Ammon's horn (tissue), 1 donor: ENCODE measurements at places on chromosomes 2 and 18.

- no peak for DNase-seq
Observed at GRCh38 chr2:169709981-169710380, 15.7 kb downstream of the PHOSPHO2 start.

- peak; percentile 77 for DNase-seq
Observed at GRCh38 chr2:85924522-85924921, 35.7 kb upstream of the ST3GAL5 start.

DNA sequence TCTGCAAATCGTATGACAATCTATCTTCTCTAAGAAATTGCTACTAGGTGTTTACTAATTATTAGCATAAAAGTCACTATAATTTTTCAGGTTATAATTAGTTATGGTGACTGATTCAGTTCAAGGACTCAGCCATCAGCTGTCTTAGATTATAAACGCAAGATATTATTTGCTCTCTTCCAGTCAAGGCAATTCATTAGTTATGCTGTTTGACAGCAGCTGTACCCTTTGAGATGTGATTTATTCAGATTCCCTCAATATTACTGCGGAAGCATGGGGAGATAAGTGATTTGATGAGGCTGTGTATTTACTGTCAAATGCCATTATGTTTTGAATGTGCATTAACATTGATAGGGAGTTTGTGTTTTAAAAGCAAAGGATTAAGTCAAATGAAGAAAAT, 558.9 kb upstream of the FSIP2 start:
- DNase-seq: no peak

- DNase-seq: no peak
Observed at GRCh38 chr2:20425371-20425881, 21.4 kb upstream of the RHOB start.

DNA sequence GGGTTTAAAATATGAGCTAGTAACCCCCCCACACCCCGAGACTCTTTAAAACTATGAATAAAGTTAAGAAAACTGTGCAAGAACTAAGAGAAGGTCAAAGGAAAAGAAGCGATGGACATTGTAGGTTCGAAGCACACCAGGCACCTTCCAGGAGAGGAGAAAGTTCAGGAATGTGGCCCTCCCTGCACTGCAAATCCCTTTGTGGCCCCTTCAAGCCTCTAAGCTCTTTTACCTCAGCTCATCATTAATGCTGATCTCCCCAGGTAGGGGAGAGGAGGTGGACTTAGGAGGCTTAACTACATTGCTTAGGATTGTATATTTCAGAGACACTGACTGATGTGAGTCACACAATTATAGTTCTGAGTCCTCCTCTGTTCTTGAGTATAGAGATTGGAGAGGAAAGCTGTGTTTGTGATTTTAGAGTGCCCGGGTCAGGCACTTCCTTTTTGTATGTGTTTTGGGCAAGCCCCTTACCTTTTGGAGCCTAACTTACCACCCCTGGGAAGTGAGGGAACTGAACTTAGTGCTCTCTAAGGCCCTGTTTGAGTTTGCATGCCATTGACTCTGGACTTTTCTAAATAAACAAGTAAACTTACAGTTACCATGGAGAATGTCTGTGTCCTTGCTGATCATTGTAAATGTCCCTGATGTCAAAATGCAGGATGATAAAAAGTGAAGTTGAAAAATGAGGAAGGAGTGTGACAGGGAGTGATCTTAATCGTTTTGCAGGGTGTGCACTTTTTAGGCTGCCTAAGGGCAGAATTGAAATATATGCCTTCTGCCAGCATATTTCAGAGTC, 140.8 kb upstream of the ZEB2 start:
- peak; percentile 19 for DNase-seq

DNA sequence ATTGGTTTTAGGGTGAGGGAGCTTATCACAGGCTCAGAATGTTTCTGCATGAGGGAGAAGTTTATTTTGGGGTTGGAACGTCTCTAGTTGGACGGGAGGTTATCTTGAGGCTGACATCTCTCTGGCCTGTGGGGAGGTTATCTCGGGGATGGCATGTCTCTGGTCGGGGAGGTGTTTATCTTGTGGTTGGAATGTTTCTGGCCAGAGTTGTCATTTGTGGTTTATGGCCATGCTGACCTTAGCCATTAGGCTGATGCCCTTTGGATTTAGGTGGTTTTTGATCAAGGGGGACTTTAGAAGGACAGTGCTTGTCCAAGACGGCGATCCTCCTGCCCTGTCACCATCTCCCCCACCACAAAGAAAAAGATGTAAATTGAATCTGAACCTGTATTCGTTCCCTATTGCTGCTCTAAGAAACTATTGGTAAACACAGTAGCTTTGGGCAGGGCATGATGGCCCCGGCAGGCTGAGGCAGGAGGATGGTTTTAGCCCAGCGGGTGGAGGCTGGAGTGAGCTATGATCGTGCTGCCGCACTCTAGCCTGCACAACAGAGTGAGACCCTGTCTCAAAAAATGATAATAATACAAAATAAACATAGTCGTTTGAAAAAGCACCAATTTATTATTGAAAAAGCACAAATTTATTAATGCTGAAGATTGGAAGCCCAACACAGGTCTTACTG, 17.8 kb upstream of the MPPE1 start:
- no peak for DNase-seq

- no peak for DNase-seq
Observed at GRCh38 chr2:155997538-155997937, 335.0 kb downstream of the NR4A2 start.

GRCh38 chr2:52074130-52074719, 1042.3 kb upstream of the NRXN1 start:
- no peak for DNase-seq

DNA sequence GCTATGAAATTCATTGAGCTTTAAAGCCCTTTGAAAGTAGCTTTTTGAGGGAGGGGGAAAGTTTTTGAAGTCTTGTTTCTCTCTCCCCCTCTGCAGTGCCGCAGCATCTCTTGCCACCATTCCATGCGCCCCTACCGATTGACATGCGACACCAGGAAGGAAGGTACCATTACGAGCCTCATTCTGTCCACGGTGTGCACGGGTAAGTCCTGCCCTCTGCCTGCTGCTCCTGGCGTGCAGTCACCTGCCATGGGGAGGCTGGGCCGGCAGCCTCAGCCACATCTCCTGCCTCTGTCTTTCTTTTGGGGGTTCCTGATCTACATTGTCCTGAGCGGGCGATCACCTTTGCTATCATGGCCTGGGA, 191.6 kb downstream of the GLI2 start:
- no peak for DNase-seq

GRCh38 chr18:79963658-79964329, 649 bp upstream of the HSBP1L1 start:
- DNase-seq: no peak

DNA sequence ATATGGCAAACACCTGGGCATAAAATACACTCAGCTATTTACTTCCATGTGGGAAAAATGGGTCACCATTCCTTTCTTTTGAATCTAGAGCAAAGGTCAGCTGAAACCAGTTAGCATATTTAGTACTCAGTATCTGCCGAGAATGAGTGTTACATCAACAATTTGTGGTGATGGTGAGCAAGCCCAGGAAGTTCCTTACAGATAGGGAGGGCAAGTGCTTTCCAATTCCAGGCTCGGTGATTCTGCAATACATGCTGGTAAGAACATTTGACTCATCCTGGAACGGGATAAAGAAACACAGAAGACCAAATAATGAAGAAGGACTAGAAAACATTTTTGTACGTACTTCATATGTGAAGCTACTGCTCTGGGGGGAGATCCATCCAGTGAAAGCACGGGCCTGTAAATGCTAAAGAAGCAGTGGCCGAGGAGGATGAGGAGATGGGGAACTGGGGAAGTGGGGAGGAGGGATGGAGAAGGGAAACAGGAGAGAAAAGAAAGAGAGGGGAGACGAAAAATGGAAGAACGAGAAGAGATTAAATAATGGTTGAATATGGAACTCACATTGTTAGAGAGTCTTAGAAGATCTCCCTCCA, 251.9 kb downstream of the TTC32 start:
- no peak for DNase-seq

GRCh38 chr18:26003817-26004216, 86.6 kb downstream of the SS18 start:
- no peak for DNase-seq

DNA sequence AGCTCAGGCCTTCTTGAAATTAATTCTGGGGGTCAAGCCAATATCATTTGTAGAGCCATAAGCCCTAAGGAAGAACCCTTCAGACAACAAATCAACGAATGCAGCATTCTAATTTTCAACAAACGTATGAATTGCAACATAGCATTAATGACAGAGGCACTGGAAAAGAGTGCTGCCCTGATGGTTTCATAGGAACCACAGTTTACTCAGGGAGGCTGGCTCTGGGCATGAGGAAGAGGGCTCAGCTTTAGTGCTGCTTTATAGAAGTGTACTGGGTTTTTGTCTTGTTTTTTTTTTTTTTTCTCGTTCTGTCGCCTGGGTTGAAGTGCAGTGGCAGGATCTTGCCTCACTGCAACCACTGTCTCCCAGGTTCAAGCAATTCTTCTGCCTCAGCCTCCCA, 36.1 kb upstream of the CAB39 start:
- no peak for DNase-seq

DNA sequence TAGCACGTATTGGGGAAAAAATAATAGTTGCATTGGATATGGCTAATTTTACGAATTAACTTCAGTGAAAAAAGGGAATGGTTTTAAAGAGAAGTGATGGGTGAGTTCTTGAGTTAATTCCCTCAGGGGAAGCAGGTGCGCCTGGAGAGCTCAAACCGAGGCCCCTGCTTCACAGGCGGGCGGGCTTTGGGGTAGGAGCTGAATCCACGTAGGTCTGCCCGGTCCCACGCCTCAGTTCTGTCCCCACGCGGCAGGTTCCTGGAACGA, 44.1 kb downstream of the GORASP2 start:
- no peak for DNase-seq

DNA sequence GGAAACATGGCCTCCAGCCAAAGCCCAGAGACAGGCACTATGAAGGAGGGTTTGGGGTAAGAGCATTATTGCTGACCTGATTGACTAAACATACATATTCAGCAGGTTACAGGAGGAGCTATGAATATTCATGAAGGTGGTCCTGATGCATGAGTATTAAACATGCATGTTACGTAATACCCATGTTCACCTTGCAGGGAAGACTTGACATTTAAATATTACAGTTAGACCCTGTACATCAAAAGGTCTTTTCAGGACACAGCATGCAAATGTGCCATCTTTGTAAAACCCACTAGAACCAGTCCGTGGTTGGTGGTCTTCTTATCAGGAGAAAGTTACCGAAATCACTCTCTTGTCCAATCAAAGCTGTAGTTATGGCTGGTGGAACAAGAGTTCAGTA, 59.9 kb downstream of the XRCC5 start:
- DNase-seq: no peak

DNA sequence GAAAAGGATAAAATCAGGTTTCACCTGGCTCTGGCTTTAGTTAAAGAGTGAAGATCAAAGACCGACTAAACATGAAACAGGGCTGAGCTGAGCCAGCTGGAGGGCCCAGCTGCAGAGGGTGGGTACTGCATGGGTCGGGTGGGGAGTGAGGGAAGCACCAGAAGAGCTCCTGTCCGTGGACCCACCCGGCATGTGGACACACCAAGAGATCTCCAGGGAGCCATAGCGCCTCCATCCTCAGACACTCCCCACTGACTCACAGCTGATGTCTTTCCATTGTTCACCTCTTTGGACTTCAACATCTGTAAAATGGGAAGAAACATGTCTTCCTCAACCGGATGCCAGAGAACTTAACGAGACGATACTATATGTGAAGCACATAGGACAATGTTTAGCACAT, 178.3 kb upstream of the KLHL29 start:
- no peak for DNase-seq

GRCh38 chr2:660586-661359, 16.4 kb downstream of the TMEM18 start:
- DNase-seq: no peak

- no peak for DNase-seq
Observed at GRCh38 chr2:1758774-1759610, 14.7 kb upstream of the PXDN start.

GRCh38 chr2:37005118-37005868, 39.0 kb upstream of the STRN start:
- DNase-seq: no peak

- DNase-seq: no peak
Observed at GRCh38 chr18:26700201-26700600, 151.8 kb upstream of the KCTD1 start.

GRCh38 chr2:183081911-183082310, 3.4 kb downstream of the DUSP19 start:
- peak; percentile 75 for DNase-seq

DNA sequence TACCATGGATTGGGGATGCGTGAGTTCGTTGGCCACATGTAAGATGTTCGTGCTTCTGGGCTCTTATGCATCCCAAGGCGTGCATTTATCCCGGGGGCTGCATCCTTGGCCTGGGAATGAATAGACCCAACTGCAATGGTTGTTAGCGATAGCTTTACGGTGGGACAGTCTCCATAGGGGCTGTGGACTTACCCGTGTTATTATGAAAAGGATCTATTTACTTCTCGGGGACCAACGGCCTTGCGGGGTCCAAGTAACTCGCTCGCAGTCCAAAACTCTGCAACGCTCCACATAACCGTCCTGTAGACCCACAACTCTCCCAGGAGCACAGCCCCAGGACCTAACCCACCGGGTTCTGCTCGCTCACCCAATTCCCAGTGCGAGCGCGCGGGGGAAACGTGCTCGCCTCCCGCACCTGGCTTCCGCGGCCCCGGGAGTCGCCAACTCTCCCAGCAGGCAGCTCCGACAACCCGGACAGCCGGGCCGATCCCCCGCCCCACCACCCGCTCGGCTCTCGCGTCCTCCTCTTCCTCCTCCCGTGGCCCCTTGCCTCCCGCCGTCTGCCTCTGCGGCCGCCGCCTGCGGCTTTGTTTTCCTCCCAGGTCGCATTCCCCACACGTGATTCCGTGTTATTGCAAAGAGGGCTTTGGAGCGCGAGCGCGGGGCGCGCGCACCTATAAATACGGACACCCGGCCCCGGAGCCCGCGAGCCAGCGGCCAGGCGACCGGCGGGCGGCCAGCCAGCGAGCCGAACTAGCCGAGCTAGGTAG, at the start of gene CABLES1:
TSS of gene CABLES1 (plus strand) at position 706 of the 770 bp plus-strand sequence. CDS start 278 bp downstream, outside the sequence.
- DNase-seq: peak; percentile 59

DNA sequence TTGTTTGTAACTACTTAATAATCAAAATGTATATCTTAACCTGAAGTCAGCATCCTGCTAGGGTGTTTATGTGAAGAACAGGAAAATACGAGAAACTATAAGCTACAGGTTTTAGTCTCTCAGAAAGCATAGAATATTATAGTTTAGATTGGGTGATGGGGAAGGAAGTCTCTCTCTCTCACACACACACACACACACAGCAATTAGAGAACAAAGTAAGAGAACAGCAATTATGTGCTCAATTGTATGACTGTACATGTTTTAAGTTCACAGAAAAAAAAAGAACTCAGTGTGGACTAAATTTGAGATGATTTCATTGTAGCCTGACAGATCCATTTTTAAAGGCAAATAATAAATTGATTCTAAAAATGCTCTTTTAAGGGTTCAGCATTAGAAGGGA, 94.3 kb upstream of the ZNF516 start:
- no peak for DNase-seq

- DNase-seq: no peak
Observed at GRCh38 chr18:35507623-35508022, 9.9 kb upstream of the INO80C start.

DNA sequence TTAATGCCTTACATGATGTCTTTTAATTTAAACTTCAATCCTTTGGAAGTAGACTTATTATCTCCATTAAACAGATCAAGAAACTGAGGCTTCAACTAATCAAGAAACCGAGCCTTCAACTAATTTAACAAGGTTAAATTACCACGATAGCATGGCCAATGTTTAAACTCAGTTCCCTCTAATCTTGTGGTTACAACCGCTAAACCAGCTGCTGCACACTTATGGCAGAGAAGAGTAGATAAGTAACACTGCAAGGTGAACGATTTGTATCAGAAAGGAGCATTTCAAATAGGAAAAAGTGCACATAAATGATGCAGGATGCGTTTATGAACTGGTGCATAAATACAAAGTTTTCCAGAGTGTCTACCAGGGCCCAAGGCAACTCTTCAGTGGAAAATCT, 144.6 kb upstream of the CAVIN2 start:
- DNase-seq: no peak
